Myocyte (in vitro differentiated cells): ENCODE measurements at places on chromosomes 6 and 20. TPM values are rescaled to one million over a fixed set of nuclear protein-coding genes. Genes with fewer than 3 reads are reported as not detected.
A peak's percentile ranks its signal among the peaks of the same experiment; 100 is the strongest.

The GJA10 gene
- total RNA-seq: not detected in 2 replicates

The NDUFAF5 gene
- total RNA-seq: 22.5 and 24.2 TPM in 2 replicates

The FHL5 gene
- not detected in 2 replicates for total RNA-seq

The NNAT gene
- 0.19 TPM in 1 of 2 replicates, not detected in the other for total RNA-seq

The SLC22A23 gene
- total RNA-seq: 1.9 and 4.0 TPM in 2 replicates

The IL22RA2 gene
- 0.16 TPM in 1 of 2 replicates, not detected in the other for total RNA-seq

The FAM217A gene
- not detected in 2 replicates for total RNA-seq

The PROKR2 gene
- not detected in 2 replicates for total RNA-seq

The RBPJL gene
- not detected in 2 replicates for total RNA-seq

DNA sequence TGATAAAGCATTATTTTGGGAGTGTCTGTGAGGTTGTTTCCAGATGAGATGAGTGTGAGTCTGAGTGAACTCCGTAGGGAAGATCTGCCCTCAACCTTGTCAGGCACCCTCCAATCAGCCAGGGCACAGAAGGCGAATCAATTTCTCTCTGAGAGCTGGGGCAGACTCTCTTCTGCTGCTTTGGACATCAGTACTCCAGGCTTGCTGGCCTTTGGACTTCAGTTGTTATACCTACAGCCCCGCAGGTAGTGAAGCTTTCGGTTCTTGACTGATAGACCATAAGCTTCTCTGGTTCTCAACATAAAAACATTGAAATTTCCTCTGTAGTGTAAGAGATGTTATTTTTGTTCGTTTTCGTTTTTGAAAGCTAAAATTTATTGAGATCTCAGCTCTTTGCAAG, 71.4 kb downstream of the MAFB start:
- DNase-seq: no peak

DNA sequence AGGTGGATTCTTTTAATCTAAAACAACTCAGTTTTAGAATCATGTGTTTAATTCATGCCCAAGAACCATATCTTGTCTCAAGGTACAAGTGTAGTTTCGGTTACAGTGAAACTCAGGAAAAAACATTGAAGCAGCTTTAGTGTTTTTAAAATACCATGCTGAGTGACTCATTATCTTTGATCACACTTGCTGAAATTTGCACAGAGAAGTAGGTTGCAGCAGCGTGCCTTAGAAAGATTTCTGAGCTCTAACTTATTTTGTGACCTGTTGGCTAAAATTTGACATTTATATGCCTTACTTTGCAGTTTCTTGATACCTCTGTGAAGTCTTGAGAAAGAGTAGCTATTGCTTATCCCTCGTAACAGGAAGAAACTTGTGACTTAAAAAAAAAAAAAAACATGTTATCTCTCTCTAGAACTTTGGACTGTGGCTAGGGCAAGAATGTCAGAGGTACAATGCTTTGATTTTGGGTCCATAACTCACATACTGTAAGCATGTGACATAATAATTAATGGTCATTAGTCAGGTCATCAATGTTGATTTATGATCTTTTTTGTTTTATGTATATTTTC, 34.5 kb upstream of the FUCA2 start:
- DNase-seq: no peak

DNA sequence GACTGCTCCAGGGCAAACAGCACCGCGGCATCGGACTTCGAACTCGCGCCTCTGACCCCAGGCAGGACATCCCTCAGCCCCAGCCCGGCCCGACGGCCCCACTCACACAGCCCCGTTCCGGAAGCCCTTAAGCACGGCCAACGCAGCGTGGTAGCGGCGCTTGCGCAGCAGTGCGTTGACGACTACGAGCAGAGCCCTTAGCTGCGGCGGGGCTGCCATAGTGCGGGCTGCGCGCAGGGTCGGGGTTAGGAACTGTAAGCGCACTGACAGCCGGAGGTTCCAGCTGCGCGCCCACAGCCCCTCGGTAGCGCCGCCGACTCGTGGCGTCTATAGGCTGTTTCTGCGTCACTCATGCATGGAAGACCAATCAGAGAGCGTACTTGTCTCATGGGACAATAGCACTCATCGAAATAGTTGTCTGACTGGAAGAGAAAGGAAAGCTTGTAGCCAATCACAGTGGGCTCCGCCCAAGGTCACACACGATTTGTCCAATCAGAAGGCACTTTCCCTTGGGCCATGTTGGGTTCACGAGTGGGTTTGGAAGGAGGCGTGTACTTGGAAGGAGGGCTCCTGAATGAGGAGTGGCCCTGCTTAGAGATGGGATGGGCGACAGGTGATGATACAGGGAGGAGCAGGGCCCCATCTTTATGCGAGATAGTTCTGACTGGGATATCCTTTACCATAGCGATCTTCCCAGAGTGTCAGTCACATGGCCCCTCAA, at the start of gene PXMP4:
Gene PXMP4 (minus strand): TSS at position 322 of the 721 bp plus-strand sequence. CDS start 103 bp downstream, at position 219.
- peak; percentile 99 for DNase-seq

GRCh38 chr6:579339-579738, 77.6 kb downstream of the HUS1B start:
- DNase-seq: peak; percentile 7

DNA sequence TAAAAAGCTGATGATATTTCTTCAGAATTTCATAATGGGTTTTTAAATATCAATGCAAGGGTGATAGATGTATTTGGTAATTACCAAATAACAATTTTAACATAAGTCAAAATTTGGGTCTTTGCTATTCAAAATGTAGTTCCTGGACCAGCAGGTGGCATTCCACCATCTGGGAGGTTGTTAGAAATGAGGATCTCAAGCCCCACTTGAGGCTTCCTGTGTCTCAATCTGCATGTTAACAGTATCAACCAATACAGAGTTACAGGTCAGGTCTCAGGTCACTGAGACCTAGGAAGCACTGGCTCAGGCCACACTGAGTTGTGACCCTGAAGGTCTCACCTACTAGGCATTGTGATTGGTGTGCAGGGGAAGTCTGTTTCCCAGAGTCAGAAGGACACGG, 57.2 kb upstream of the MTRF1L start:
- no peak for DNase-seq

GRCh38 chr20:62119591-62120364, 2.5 kb upstream of the LSM14B start:
- DNase-seq: peak; percentile 92

DNA sequence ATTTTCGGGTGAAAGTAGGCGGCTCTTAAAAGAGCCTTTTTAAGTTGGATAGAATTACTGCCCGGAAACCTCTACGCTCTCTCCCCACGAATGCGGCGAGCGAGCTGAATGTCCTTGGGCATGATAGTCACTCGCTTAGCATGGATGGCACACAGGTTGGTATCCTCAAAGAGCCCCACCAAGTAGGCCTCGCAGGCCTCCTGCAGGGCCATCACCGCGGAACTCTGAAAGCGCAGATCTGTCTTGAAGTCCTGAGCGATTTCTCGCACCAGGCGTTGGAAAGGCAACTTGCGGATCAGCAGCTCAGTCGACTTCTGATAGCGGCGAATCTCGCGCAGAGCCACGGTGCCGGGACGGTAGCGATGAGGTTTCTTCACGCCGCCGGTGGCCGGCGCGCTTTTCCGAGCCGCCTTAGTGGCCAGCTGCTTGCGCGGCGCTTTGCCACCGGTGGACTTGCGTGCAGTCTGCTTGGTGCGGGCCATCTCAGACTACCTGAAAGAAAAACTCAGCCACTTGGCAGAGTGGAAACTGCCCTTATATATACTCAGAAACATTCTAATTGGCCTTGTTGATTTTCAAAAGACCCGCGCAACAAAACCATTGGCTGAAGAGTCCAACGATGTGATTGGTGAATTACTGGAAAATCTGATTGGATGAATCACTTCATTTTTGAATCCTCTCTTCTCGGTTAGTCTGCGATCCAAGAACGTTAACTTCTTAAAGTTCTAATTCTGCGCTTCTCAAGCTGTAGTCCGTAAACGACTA, 93.9 kb upstream of the BTN3A2 start:
- no peak for DNase-seq

DNA sequence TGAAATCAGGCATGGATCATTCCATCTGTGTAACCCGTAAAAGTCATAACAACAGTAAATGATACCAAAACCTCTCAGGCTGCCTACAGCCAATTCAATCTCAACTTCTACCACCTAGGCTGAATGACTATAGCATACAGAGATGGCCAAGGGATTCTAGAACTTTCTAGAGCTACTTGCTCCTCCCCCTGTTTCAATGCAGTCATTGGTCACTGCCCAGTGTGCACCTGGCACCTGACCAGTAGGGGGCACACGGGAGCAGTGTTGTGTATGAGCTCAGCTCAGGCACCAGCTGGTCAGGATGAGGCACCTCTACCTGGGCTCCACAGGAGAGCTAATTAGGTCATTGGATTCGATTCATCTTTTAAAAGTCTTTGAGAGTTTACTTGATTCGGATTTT, 86.2 kb downstream of the PLEKHG1 start:
- DNase-seq: peak; percentile 4

GRCh38 chr20:61219021-61219431, 33.0 kb upstream of the CDH4 start:
- DNase-seq: peak; percentile 2

DNA sequence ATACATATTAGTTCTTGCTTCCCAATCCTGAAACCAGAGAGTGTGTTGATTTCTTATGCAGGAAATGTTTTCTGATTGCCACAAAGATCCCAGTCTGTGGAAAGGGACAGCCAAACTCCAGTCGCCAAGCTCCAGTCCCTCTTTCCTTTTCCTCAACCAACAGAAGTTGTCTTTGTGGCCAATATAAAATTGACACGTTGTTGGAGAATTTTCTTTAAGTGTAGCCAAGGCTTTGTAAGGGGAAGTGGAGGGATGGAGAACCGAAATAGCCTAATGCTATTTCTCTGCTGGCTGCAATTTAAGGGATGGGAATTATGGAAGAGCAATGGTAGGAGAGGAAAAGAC, 5.4 kb downstream of the ADGRB3 start:
- no peak for DNase-seq

- DNase-seq: no peak
Measured at GRCh38 chr6:168015482-168016175, 18.2 kb downstream of the KIF25 start.

GRCh38 chr6:158831571-158831970, 12.4 kb upstream of the EZR start:
- DNase-seq: no peak

DNA sequence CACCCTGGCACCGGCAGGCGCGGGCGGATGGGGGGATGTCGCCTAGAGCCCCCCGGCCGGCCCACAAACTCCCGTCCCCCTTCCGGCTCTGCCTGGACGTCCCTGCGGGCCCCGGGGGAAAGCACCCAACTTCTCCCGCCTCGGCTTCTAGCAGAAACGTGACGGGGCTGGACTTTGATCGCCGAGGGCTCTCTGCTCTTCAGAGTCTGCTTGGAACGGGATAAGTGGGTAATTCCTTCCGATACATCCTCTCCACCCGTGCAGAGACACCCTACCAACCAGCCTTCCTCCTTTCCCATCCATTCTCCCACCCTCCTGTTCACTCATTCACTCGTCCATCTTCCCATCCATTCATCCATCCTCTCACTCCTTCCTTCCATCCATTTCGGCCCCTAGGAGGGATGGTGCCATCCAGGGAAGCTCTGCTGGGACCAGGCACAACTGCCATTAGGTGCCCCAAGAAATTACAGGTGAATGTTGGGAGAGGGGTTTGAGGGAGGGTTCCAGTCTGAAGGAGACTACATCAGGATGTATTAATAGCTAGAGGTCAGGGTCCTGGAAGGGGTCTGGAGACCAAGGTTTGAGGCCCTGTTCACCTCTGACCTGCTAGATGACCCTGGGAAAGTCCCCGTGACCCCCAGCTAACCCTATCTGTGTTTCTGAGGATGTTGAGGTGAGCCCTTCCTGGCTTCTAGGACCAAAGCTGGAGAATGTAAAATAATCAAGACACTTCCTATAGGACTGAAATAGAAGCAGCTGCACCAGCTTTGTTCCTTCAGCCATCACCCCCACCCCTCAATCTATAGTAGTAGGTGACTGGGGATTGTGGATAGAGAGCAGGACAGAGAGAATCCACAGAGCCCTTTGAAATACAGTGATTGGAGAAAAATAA, 538 bp downstream of the TTLL9 start:
- no peak for DNase-seq

DNA sequence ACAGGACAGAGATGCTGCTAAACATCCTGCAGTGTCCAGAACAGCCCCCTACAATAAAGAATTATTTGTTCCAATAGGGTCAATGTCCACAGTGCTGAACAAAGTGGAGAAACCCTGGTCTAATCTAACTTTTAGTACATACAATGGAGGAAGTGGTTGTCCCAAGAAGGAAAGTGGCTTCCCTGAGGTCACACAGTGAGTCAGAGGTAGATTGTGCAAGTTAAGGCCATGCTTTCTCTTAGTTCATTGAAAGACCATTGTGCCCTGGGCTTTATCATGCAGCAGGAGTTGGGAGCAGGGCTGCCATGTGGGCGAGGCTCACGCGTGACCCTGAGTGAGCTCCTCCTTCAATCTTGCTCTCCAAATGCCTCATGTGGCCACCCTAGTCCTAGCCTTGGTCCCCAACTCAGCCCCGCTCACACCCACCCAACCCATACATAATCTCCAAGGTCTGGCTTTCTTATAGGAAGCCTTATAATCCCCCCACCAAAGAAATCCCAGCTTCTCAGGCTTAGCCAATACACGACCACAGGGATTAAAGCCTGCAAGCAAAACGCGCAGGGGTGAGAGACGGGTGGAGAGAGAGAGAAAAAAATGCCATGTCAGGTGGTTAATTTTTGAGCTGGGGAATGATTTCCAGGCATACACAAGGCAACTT, 19.9 kb downstream of the SLC13A3 start:
- no peak for DNase-seq

GRCh38 chr20:48702455-48702913, 125.3 kb downstream of the PREX1 start:
- no peak for DNase-seq

DNA sequence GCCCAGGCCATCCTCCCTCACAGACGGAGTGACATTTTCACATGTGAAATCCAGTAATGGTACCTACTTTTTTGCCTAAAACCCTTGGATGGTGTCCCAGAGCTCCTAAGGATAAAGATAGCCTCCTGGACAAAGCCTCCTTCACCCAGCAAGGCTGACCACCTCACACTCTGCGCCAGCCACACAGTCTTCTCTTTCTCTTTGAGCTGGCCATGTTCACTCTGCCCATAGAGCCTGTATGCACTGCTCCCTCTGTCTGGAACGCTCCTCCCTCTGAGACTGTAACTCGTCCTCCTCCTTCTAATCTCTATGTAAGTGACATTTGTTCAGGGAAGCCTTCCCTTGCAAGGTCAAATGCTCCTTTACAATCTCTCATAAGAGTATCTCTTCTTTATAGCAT, 14.6 kb downstream of the TMEM151B start:
- DNase-seq: no peak

GRCh38 chr6:126076992-126077664, 90.8 kb downstream of the TRMT11 start:
- no peak for DNase-seq

DNA sequence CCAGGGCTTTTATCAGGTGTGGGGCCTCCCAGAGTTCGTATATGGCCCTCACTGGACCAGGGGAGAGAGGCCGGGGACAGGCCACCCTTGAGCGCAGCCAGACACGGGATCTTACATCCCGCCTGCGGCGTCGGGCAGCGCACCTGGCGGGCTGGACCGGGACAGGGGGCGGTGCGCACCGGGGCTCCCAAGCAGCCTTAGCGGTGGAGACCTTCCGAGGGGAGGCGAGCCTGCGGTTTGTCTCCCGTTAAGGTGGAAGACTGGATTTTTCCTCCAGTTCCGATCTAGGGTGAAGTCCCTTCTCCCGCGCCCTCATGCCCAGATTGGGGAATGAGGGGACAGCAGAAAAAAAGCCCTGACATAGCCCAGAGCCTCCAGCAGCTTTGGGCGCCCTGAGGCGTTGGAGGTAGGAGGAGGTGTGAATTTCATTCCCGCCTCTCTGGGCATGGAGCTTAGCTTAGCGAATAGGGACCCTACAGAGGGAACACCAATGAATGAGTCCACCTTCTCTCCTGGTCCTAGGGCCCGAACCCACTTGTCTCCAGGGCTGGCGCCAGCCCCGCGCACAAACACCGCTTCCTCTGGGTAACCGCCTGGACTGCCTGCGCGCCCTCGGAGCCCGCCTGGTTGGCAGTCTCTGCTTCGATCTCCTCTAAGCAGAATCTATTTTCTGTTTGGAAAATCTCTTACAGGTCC, 6.7 kb upstream of the LAMP5 start:
- no peak for DNase-seq
